Cortex of kidney (tissue), 1 donor: ENCODE measurements at places on chromosomes 5 and 9.

DNA sequence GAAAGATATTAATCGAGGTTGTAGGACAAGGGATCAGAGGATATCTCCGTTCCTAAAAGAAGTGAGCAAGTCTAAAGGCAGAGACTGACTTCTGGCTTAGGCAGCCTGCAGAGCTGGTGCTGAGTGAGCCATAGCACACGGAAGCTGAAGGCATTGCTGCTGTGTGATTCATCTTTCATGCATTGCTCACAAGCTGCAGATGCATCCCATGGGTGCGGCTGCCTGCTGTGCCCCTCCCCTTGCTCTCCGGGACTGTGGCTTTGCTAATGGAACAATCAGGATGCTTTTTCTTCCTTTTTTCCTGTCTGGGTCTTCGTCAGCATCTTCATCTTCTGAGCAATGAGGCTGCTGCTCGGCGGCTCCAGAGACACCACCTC lies 341.4 kb downstream of the DIRAS2 start:
- DNase-seq, result no peak

DNA sequence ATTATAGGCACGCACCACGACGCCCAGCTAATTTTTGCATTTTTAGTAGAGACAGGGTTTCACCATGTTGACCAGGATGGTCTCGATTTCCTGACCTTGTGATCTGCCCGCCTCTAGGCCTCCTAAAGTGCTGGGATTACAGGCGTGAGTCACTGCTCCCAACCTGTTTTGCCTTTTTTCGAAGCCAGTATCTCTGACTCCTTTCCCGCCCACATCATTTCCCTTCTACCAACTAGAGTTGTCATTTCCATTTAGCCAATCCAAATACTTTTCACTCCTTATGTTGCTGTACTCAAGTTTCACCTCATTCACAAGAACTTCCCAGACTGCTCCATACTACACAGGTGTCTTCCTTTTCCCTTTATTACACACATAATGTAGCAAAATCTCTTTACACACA lies 502.6 kb upstream of the CDH6 start:
- DNase-seq, result no peak

DNA sequence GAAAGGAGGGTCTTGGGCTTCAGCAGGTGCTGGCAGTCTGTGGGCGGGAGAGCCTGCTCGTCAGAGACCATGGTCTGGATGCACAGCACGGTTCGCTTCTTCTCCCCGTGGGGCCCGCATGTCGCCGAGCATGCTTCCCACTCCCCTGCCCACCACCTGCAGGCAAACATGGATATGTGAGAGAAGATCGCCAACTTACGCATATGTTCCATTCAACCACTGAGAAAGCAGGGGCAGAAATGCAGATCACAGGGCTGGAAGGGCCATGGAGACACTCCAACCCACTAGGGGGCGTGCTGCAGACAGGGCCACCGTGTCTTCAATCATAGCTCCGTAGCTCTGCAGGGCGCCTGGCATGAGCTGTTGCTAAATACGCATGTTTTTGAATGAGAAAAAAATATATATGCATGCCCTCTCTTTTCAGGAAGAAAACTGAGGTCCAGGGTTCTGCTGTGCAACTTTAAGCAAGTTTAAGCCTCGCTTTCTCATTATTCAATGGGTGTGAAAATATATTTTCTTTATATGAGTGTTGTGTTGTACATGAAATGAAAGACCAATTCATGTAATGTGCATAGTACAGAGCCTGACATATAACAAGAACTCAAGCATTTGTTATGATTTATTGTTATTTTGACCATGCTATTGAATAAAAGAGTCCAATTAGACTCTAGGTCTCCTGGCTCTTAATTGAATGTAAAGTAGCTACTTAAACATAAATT lies 148.0 kb downstream of the TARS1 start:
- no peak for DNase-seq

- no peak for DNase-seq
Observed at GRCh38 chr9:135505406-135506187, 5.1 kb downstream of the MRPS2 start.

- DNase-seq, result no peak
Observed at GRCh38 chr5:176155922-176156359, 82.3 kb upstream of the SIMC1 start.

DNA sequence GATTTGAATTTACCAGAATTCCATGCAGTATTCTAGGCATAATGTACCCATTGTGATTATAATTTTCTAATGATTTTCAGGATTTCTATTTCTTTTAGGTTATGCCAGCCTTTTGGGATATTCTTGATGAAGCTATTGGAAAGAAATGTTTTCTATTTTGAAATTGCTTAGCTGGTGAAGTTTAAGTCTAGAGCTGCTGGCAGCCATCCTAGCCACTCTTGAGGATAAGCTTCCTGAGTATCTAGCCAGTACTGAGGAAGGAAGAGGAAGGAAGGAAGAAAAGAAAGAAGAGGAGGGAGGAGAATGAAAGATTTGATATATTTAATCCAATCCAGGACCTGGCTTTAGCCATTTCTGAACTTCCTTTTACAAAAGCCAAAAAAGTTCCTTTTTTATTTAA lies 142.1 kb upstream of the DAB2 start:
- DNase-seq, result no peak

DNA sequence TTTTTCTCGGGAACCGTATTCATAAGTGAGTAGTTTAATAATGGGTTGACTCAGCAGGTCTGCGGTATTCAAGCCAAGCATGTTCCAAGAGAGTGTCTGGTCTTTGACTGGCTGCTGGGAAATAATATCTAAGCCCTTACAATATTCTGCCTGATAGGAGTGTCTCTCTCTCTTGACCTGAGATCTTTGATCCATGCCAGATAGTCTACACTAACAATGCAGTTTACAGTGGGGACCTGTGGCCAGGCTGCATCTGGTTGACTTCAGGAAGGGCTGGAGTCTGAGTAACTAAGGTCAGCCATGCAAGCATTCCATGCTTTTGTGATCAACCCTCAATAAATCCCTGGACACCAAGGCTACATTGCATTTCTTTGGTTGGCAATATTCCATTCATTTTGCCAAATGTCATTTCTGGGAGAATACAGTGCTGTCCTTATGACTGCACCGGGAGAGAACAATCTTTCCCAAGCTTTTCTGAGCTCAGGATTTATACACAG lies 195.5 kb downstream of the SEMA5A start:
- no peak for DNase-seq

- DNase-seq, result no peak
Observed at GRCh38 chr9:88800329-88800682, 191.0 kb upstream of the S1PR3 start.

DNA sequence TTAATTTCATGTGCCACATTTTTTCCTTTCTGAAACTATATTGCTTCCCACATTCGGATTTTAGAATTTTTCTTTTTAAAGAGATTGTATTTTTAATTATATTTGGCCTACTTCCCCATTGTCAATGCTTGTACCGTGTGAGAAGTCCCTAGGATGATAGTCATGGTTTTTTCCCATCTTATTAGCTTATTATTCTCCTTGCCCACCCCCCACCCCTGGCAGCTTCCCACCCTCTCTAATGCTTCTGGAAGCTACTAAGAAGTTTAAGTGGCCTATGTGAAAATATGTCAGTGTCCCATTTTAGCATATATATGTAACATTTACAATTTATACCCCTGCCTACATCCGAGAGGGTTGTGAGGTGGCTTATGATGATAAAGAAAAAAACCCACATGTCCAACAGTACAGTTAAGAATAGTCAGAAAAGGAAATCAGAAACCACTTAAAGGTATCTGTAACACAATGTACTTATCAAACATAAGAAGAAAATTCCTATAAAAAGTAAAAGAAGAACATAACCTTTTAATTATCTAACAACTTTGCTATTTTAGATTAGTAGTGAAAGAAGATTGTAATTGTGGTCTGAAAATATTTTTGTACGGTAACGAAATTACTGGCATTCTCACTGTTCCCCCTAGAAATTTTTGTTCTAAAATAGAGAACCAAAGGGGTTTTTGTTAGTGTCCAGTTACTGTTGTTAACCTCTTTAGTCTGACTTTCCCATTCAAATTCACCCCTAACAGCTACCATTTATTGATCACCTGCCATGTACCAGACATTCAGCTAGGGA lies 62.1 kb downstream of the SLC44A1 start:
- no peak for DNase-seq

DNA sequence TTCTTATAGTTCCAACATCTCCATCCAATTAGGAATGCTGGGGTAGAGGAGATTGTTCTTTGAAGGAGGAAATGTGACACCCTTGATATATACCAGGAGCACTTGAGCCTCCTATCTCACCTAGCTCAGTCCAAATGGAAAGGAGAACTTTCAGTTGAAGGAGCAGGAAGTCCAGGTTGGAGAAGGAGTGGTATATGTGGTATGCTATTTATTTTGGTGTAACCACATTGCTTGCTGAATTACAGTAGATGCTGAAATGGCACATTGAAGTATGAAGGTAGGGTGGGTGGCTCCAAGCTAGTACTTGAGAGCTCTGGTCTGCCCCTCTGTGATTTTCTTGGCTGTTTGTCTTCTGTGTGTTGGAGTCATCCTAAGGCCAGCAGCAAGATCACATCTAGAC lies 6.1 kb downstream of the CSNK1G3 start:
- no peak for DNase-seq

DNA sequence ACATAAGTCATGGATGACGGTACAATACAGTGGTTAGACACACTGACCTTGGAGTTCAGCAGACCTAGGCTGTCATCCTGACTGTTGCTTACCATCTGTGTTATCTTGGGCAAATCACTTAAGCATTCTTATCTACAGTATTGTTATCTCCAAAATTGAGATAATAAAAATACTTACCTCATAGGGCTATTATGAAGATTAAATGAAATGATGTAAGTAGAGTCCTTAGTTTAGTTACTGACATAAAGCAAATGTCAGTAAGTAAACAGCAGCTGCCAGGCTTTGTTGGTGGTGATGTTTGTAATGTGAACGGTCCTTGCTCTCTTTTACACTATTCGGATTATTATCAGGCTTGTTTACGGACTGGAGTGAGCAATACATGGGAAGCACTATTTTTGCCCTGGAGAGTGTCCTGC lies 107.3 kb upstream of the DPYSL3 start:
- no peak for DNase-seq

- DNase-seq, result no peak
Observed at GRCh38 chr5:100667161-100667630, 132.0 kb downstream of the FAM174A start.

DNA sequence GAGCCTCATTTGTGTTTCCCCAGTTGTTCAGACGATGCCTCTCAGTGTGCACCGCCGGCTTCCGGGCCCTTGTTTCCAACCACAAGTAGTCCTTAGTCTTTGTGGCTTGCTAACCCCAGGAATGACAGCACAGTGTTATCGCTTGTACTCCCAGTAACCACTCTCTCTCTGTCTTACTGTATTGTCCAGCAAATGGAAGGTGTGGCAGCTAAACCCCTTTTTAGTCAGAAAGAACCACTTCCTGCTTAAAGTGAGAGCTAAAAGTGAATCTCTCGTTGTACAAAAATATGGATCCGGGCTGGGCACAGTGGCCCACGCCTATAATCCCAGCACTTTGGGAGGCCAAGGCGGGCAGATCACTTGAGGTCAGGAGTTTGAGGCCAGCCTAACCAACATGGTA lies 61.3 kb downstream of the ENC1 start:
- DNase-seq, result no peak

DNA sequence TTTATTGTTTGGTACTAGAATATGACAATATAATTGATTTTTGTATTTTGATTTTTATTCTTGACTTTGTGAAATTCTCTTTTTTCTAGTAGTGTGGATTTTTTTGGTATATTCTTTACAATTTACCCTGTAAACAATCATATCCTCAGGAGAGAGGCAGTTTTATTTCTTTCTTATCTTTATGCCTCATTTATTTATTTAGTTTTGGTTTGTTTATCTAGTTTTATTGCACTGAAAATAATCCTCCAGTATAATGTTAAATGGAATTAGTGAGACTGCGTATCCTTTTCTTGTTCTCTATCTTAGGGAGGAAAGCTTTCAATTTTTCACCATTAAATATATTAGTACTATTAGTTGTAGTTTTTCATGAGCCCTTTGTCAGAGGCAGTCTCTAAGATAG lies 109.4 kb downstream of the MACROH2A1 start:
- DNase-seq, result no peak

DNA sequence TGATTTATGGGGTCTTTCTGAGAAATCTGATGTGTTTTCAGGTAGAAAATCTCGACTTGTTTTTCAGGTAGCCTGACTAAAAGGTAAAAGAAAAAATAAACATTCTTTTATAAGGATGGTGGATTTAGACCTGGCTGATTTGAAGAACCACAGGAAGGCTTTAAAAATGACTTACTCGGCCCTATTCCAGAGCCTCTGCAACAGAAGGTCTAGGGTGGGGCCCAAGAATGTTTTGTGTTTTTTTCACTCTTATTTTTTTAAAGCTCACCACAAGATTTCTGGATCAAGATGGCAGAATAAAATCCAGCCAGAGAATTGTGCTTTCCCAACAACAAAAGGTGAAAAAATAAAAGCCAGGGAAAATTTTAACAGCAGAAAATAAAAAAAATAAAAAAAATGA lies 59.1 kb downstream of the FNBP1 start:
- no peak for DNase-seq

GRCh38 chr5:77380636-77381035 lies 111.5 kb downstream of the WDR41 start:
- no peak for DNase-seq

GRCh38 chr5:14386884-14387624 lies 194.5 kb upstream of the OTULINL start:
- DNase-seq, result no peak

GRCh38 chr9:37037503-37038301 lies 3.6 kb upstream of the PAX5 start:
- no peak for DNase-seq

GRCh38 chr9:133304477-133305377 lies 29.7 kb upstream of the ABO start:
- no peak for DNase-seq

GRCh38 chr5:142179776-142180387 lies 71.3 kb downstream of the NDFIP1 start:
- no peak for DNase-seq

DNA sequence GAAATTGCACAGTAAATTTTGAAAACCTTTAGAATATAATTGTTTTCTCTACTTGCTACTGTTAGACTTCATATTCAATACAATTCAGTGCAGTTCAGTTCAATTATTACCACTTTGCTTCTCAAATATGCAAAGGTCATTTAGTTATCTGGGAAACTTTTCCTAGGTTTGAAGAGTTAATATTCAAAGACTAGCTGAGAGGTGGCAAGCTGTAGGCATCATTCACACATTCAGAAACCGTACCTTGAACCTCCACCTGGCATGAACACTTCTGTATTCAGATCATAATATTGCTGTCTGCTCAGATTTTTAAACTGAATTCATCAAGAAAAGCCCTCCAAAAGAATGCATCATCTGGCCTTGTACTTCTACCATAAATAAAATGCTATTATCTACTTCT lies 162.1 kb upstream of the PCSK5 start:
- DNase-seq, result no peak

GRCh38 chr5:61701877-61702602 lies 370.0 kb downstream of the ZSWIM6 start:
- no peak for DNase-seq
